ENCODE measurements at places on chromosomes 16 and 17. TPM values are rescaled to one million over a fixed set of nuclear protein-coding genes. Genes with fewer than 3 reads are reported as not detected.

SYT17 gene
- total RNA-seq = 10.0 TPM

GRCh38 chr17:65699459-65699858 is 138.0 kb upstream of the AXIN2 start:
- no peak for DNase-seq

USP32 gene
- total RNA-seq = 59.6 TPM

- DNase-seq = no peak
Measured at GRCh38 chr16:67701420-67701819, 17.7 kb downstream of the GFOD2 start.

- DNase-seq = no peak
Measured at GRCh38 chr16:11886881-11887280, 28.9 kb downstream of the GSPT1 start.

- no peak for DNase-seq
Measured at GRCh38 chr16:11088831-11089230, 144.5 kb downstream of the CLEC16A start.

RAB37 gene
- total RNA-seq = 2.1 TPM
